ENCODE measurements at places on chromosomes 1 and 21.

GRCh38 chr1:117205368-117205767 lies 5.4 kb downstream of the VTCN1 start:
- DNase-seq: no peak

- no peak for DNase-seq
These were observed 25.6 kb upstream of the FAM89A start for GRCh38 chr1:231065510-231066241.

GRCh38 chr1:154524881-154525280 lies 22.7 kb upstream of the SHE start:
- no peak for DNase-seq

DNA sequence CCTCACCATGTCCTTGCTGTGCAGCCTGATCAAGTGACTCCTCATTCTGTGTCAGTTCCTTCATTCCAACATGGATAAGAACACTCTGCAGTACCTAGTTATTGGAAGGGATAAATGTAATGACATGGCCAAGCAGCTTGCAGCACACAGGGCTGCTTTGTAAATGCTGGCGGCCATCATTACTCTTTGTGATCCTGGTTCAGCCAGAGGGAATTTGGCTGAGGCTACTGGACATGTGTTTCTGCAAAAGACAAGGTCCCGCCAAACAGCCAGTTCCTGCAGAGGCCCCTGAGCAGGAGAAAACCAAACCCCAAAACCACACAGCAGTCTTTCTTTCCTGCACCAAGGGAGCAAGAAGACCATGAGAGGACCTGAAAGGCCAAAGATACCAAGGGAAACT lies 495.8 kb downstream of the AJAP1 start:
- no peak for DNase-seq

- DNase-seq: no peak
These were observed 14.2 kb downstream of the RGS1 start for GRCh38 chr1:192589813-192590212.

GRCh38 chr1:236063919-236064673 lies 794 bp downstream of the NID1 start:
- DNase-seq: peak; percentile 79

- no peak for DNase-seq
These were observed 3.4 kb downstream of the GBP5 start for GRCh38 chr1:89269277-89269676.

DNA sequence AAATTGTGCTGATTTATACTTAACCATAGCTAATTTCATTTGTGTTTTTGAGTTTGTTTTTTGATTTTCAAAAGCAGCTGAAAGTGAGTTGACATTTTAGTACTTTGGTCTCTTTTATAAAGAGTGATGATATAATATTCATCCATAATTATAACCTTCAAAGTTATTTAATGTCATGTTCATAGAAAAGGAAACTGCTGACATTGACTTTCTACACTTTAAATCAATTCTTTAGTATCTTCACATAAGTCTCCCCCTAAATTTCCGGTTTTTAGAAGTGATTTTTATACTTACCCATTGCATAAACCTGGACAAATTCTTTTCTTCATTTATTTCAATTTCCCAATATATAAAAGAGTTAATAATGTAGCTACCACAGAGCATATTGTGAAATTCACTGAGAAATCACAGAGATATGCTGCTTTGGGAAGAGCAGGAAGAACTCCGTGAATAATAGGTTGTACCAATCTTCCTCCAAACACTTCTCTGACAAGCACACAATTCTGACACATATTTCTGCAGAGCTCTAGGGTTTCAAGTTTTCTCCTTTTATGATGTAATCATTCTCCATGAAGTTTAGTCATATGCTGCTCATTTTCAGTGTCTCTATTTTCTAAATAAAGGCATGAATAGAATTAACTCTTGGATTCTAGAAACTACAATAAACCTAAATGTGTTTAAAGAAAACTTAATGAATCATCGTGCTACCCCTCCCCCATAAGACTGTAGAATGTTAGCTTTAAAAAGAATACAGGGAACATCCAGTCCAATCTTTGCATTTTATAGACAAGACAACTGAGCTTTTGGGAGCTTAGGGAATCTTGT lies 25.6 kb upstream of the CDC42BPA start:
- DNase-seq: no peak

DNA sequence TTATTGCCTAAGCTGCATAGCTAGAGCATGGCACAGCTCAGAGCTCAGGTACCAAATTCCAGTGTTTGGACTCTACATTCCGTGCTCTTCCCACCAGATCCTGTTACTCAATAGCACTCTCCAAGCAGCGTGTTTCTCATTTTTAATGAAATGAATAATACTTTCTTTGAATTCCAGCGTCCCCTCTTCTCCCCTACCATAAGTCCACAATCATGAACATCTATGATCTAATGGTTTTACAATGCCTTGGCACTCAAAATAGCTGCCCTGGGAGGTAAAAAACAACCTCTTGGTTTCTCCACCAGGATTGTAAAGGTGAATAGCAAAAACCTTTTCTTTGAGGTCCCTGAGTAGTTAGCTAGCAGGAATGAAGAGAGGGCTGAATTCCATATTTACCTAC lies 480.0 kb upstream of the PKN2 start:
- DNase-seq: no peak

- no peak for DNase-seq
These were observed 6.1 kb upstream of the MTF1 start for GRCh38 chr1:37865348-37866120.

GRCh38 chr1:8604041-8604945 lies 213.1 kb downstream of the RERE start:
- DNase-seq: no peak

GRCh38 chr1:117846674-117847425 lies 82.6 kb downstream of the GDAP2 start:
- DNase-seq: no peak

DNA sequence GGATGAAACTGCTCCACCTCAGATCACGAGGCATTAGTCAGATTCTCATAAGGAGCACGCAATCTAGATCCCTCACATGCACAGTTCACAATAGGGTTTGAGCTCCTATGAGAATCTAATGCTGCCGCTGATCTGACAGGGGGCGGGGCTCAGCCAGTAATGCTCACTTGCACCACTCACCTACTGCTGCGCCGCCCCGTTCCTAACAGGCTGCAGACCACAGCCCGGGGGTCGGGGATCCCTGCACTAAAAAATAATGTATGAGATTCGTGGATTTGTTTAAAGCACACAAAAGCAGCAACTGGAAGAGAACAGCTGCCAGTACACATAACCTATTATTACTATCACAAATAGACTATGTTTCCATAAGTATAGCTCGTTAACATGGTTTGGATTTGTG lies 72.9 kb downstream of the HLCS start:
- DNase-seq: no peak

DNA sequence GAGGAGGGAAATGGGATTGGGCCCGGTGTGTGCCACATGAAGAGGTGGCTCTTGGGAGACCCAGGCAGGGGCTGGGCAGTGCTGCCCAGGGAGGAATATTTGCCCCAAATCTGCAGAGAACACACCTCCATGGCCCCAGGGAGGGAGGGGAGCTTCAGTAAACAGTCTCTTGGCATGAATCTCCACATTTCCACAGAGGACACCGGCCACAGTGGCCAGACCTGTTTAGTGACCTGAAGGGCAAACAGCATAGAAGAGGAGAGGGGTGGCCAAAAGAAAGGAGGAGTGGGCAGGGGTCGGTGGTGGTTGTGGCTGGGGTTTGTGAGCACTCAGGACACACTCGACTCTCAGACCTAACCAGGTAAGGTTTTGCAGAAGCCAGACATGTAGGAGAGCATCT lies 54.0 kb upstream of the IFFO2 start:
- DNase-seq: no peak

DNA sequence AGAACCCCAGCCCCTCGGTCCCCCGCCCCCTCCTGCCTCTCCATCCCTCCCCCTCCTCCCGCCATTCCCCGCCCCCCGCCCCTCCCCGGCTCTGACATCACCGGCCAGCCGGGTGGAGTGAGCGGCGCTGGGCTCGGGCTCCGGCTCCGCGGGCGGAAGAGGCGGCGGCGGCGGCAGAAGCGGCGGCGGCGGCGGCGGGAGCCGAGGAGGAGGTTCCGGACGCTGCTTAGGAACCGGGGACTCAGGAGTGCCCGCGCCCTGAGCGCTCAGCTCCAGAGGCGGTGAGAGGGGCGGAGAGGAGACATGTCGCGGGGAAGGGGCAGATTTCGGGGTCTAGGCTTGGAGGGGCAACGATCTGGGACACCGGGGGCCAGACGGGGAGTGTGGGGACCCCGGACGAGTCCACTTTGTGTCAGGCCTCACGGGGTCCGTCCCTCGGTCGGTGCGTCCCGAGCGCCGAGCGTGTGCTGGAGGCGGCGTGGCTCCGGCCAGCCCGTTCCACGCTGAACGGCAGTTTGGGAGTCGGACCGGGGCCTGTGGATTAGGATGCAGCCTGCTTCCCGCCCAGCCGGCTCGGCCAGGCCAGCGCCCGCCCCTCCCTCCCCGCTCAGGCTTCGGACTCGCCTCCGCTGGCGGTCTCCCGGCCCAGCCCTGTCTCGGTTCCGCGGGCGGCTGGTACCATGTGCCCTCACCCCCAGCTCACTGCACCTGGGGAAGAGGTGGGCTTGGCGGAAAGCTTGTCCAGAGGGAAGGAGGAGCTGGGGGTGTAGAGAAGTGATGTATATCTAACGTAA lies at the start of gene PEA15:
Gene PEA15, plus strand, starts transcription at position 143 of the 794 bp plus-strand sequence. CDS start 6,161 bp downstream, outside the sequence.
- DNase-seq: peak; percentile 82

- no peak for DNase-seq
These were observed at the start of gene PERM1 for GRCh38 chr1:981955-982558. Gene PERM1, minus strand, starts transcription at chr1:982093. Its CDS starts 1,064 bp downstream, at chr1:981029.

DNA sequence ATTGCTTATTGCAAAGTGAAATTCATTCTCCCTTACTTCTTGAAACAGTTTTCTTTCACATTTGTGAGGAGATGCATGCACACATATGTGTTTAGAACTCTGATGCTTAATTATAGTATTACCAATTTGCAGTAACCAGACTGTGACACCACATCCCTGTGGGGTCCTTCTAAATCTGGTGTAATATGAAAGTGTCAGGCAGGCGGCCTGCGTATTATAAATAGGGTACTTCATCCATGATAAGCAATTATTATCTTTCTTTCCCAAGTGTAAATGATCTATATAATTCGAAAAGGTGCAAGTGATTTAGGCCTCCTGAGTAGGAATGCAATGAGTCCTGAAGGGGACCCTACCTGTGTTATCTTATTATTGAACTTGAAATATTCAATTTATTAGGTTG lies 876 bp downstream of the EFCAB7 start:
- DNase-seq: no peak

DNA sequence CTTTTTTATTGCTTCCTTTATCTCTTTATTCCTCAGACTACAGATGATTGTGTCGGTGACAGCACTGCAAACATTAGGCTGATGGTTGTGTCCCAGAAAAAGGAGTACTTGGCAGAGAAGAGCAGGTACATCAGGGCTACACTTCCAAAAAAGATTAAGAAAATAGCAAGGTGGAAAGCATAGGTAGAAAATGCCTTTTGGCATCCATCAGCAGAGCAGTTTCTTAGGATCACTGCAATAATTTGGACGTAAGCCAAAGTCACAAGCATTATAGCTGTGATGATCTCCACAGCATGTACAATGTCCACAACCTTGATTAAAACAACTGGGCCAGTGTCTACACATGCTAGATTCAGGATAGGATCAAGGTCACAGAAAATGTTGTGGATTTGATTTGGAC lies 5.9 kb downstream of the OR6K2 start:
- DNase-seq: no peak

- DNase-seq: no peak
These were observed 657 bp upstream of the TNFRSF18 start for GRCh38 chr1:1206966-1207531.

GRCh38 chr21:43719748-43720538 lies 1.0 kb downstream of the PDXK start:
- DNase-seq: no peak

All from HuH-7 (cell line).